ENCODE measurements at places on chromosomes 5 and 9. TPM values are rescaled to one million over a fixed set of nuclear protein-coding genes. Genes with fewer than 3 reads are reported as not detected.

Gene SEMA5A
- total RNA-seq, result 2.8 TPM

Gene OMD
- total RNA-seq, result not detected

Gene PPP1R2B
- total RNA-seq, result 1.0 TPM

Gene ERCC6L2
- 48.0 TPM for total RNA-seq

Gene UBLCP1
- 20.5 TPM for total RNA-seq

Gene VLDLR
- not detected for total RNA-seq

Gene POLK
- 24.1 TPM for total RNA-seq

Gene TMEM215
- not detected for total RNA-seq

Gene PCDHGA4
- not detected for total RNA-seq

Gene SLC6A18
- not detected for total RNA-seq

Gene TMEM252
- total RNA-seq, result not detected

Gene PLPP7
- not detected for total RNA-seq

Gene PDZD2
- 1.3 TPM for total RNA-seq

Gene LHX3
- not detected for total RNA-seq
